Sigmoid colon (tissue), 7 donors: ENCODE measurements at places on chromosomes 6 and 20.

GRCh38 chr20:48789185-48789668 lies 38.6 kb downstream of the PREX1 start:
- no peaks in the 10 kb centered on the region for H3K36me3 ChIP-seq
- DNase-seq, result no peak
- no peaks in the 10 kb centered on the region for H3K4me1 ChIP-seq

- H3K4me3 ChIP-seq, result no peak overlapping the region
- no peaks in the 10 kb centered on the region for H3K27me3 ChIP-seq
- no peak for DNase-seq
- H3K27ac ChIP-seq, result no peak overlapping the region
- no peaks in the 10 kb centered on the region for H3K36me3 ChIP-seq
These were observed 45.1 kb upstream of the EEF1A1 start for GRCh38 chr6:73565767-73566485.

DNA sequence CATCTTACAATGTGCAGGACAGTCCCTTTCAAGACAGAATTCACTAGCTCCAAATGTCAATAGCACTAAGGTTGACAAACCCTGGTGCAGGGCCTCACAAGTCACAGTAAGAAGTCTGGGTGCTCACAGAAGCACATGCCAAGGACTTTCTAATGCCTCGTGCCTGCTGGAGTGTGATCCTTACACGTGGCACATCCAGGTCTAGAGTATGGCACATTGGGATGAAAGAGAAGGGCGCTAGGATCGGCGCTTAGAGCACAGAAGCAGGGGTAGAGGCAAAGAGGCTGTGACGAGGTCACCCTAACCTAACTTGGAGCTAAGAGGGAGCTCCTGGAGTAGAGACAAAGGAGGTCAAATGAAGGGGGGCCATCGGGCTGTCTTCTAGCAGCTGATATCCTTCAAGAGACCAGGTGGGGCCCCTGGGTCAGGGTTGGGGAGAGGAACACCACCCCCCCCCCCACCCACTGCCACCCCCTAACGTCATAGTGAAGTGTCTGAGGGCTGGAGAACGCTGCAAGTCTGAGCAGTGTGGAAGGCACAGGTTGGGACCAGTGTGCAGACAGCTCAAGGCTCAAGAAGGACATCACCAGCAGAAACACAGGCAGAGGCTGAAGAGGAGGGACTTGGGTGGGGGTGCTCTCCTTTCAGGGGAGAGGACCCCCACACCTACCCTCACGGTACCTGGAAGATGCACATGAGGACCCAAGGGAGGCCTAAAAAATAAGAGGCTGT lies 97.8 kb upstream of the MRPS10 start:
- no peaks in the 10 kb centered on the region for H3K36me3 ChIP-seq
- no peaks in the 10 kb centered on the region for H3K27me3 ChIP-seq
- H3K27ac ChIP-seq, result no peak overlapping the region
- no peak overlapping the region for H3K4me3 ChIP-seq

GRCh38 chr20:55166063-55166462 lies 690.7 kb downstream of the DOK5 start:
- DNase-seq, result no peak
- H3K27ac ChIP-seq, result no peak overlapping the region
- H3K4me1 ChIP-seq, result no peaks in the 10 kb centered on the region
- no peaks in the 10 kb centered on the region for H3K36me3 ChIP-seq

- DNase-seq, result no peak
- no peaks in the 10 kb centered on the region for H3K27me3 ChIP-seq
- no peaks in the 10 kb centered on the region for H3K36me3 ChIP-seq
- no peaks in the 10 kb centered on the region for H3K4me1 ChIP-seq
- H3K4me3 ChIP-seq, result no peak overlapping the region
- H3K27ac ChIP-seq, result no peak overlapping the region
These were observed 523.7 kb upstream of the SLC35B3 start for GRCh38 chr6:8958894-8959511.

- H3K36me3 ChIP-seq, result peaks cover 4% of the 10 kb centered on the region
- peak overlapping the region; percentile 74 for H3K27ac ChIP-seq
- DNase-seq, result no peak
These were observed 51.4 kb downstream of the KDM1B start for GRCh38 chr6:18206591-18206990.

DNA sequence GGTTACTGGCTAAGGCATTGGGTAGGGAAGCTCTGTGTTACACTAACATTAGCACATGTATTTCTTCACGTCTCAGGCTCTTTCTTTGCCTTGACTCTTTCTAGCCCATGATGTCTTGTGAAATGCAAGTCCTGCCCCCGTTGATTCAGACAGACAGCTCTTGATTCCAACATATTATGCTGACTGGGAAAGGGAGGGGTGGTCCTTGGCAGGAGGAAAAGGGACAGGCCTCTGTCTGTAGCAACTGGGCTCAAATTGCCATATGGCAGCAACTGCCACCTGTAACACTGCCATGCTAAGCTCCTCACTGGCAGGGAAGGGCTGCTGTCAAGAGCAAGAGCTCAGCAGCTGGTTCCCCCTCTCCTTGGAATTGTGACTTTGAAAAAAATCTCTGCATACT lies 5.7 kb upstream of the KCNK15 start:
- no peak overlapping the region for H3K4me3 ChIP-seq
- no peaks in the 10 kb centered on the region for H3K36me3 ChIP-seq
- no peak for DNase-seq
- H3K27me3 ChIP-seq, result no peaks in the 10 kb centered on the region

GRCh38 chr20:31652917-31653396 lies 15.2 kb downstream of the COX4I2 start:
- peaks cover 18% of the 10 kb centered on the region for H3K4me1 ChIP-seq
- no peak for DNase-seq
- peak overlapping the region; percentile 48 for H3K27ac ChIP-seq
- no peaks in the 10 kb centered on the region for H3K27me3 ChIP-seq

DNA sequence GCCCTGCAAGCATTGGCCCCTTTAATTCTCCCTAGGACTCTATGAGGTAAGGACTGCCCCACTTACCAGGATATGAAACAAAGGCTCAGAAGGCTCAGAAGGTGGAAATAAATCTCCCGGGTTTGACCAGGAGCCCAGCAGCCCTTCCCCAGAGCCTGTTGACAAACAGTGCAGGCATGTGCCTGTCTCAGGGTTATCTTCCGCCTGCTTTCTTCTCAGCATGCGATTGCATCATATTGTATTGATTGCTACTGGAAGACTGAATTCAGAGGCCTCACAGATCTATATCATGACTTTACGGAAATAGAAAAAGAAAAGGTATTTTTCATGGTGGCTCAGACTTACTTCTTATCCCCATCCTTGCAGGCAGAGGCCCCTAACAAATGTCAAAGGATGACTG lies 92.7 kb downstream of the PHACTR3 start:
- no peak overlapping the region for H3K4me3 ChIP-seq
- H3K36me3 ChIP-seq, result no peaks in the 10 kb centered on the region
- no peaks in the 10 kb centered on the region for H3K4me1 ChIP-seq
- no peak for DNase-seq

- peak; percentile 98 for DNase-seq
- peaks cover 50% of the 10 kb centered on the region for H3K4me1 ChIP-seq
- no peaks in the 10 kb centered on the region for H3K36me3 ChIP-seq
- no peak overlapping the region for H3K4me3 ChIP-seq
- H3K27me3 ChIP-seq, result no peaks in the 10 kb centered on the region
These were observed 130.9 kb upstream of the PTPN1 start for GRCh38 chr20:50379049-50379990.

GRCh38 chr6:44266347-44266746 lies 996 bp upstream of the NFKBIE start:
- peaks cover 34% of the 10 kb centered on the region for H3K4me1 ChIP-seq
- H3K36me3 ChIP-seq, result no peaks in the 10 kb centered on the region
- DNase-seq, result no peak
- no peak overlapping the region for H3K4me3 ChIP-seq
- peaks cover 28% of the 10 kb centered on the region for H3K27me3 ChIP-seq
- no peak overlapping the region for H3K27ac ChIP-seq

- no peaks in the 10 kb centered on the region for H3K36me3 ChIP-seq
- no peak for DNase-seq
- no peaks in the 10 kb centered on the region for H3K27me3 ChIP-seq
- H3K4me3 ChIP-seq, result no peak overlapping the region
- no peaks in the 10 kb centered on the region for H3K4me1 ChIP-seq
These were observed 7.9 kb downstream of the CNKSR3 start for GRCh38 chr6:154502553-154502952.

- H3K36me3 ChIP-seq, result no peaks in the 10 kb centered on the region
- H3K4me3 ChIP-seq, result no peak overlapping the region
- DNase-seq, result no peak
- H3K27ac ChIP-seq, result no peak overlapping the region
These were observed 16.6 kb downstream of the SLC2A12 start for GRCh38 chr6:134035823-134036296.

DNA sequence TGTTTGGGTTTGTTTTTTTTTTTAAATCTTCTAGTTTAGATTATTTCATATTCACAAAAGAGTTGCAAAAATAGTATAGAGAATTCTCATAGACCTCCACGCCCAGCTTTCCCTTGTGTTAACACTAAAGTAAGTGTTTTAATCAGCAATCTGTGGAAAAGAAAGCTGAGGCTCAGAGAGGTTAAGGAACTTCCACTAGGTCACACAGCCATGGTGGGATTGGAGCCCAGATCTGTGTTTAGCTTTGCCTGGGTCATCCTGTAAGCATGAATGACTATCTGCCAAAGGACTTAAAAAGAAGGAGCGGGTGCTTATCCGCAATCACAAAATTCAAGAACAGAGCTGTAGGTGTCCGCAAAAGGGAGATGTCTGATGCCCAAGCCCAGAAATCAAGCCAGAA lies 60.5 kb downstream of the EDN3 start:
- no peak overlapping the region for H3K27ac ChIP-seq
- no peaks in the 10 kb centered on the region for H3K27me3 ChIP-seq
- no peaks in the 10 kb centered on the region for H3K4me1 ChIP-seq
- no peak for DNase-seq
- no peak overlapping the region for H3K4me3 ChIP-seq

GRCh38 chr6:44771647-44772415 lies 384.3 kb downstream of the CDC5L start:
- H3K36me3 ChIP-seq, result no peaks in the 10 kb centered on the region
- DNase-seq, result no peak
- no peaks in the 10 kb centered on the region for H3K27me3 ChIP-seq
- H3K4me3 ChIP-seq, result no peak overlapping the region
- no peak overlapping the region for H3K27ac ChIP-seq

- H3K27ac ChIP-seq, result no peak overlapping the region
- no peaks in the 10 kb centered on the region for H3K36me3 ChIP-seq
- no peaks in the 10 kb centered on the region for H3K27me3 ChIP-seq
- DNase-seq, result peak; percentile 61
- H3K4me3 ChIP-seq, result peak overlapping the region; percentile 25
- no peaks in the 10 kb centered on the region for H3K4me1 ChIP-seq
These were observed 53.6 kb upstream of the FRMD1 start for GRCh38 chr6:168132531-168133167.

GRCh38 chr6:123201869-123202372 lies 205.9 kb downstream of the CLVS2 start:
- no peak for DNase-seq
- H3K27me3 ChIP-seq, result no peaks in the 10 kb centered on the region
- no peak overlapping the region for H3K4me3 ChIP-seq

GRCh38 chr6:47440719-47441118 lies 36.9 kb upstream of the CD2AP start:
- H3K27ac ChIP-seq, result no peak overlapping the region
- no peaks in the 10 kb centered on the region for H3K4me1 ChIP-seq
- H3K36me3 ChIP-seq, result no peaks in the 10 kb centered on the region
- no peak for DNase-seq
- H3K27me3 ChIP-seq, result no peaks in the 10 kb centered on the region
- H3K4me3 ChIP-seq, result no peak overlapping the region

- peak overlapping the region; percentile 22 for H3K4me3 ChIP-seq
- DNase-seq, result peak; percentile 76
- H3K36me3 ChIP-seq, result no peaks in the 10 kb centered on the region
- peak overlapping the region; percentile 53 for H3K27ac ChIP-seq
These were observed 10.7 kb downstream of the DLL1 start for GRCh38 chr6:170279977-170280688.
